Activated CD4-positive, alpha-beta T cell treated with anti-CD3 and anti-CD28 coated beads, Interleukin-2, Interleukin-6, amounts not matched to agents 100 ng/mL and 50 ng/mL, durations not matched to agents 16 hours and 8 hours (primary cell): ENCODE measurements at places on chromosomes 16 and 17.
A peak's percentile ranks its signal among the peaks of the same experiment; 100 is the strongest.

GRCh38 chr16:12293017-12293618 lies 316.6 kb downstream of the SNX29 start:
- no peak for DNase-seq

- DNase-seq = no peak
These were observed 603.8 kb upstream of the PSMD7 start for GRCh38 chr16:73692861-73693260.

- no peak for DNase-seq
These were observed 145.6 kb upstream of the HS3ST2 start for GRCh38 chr16:22668318-22668717.

DNA sequence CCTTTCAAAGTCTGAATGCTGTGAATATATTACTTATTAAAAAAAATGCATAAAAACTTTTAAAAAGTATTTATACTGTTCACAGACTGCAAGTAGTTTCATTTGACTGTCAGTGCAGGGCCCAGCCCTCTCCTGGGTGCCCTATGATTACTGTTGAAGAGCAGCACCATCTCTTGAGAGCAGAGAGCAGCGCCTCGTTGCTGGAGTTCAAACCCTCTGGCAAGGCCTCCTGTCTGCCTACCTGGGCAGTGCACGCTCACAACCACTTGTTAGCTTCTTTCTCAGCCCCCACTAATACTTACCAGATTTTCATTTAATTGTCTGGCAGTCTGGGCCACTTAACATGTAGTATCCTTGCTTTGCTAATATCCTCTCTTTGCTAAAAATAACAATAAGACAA lies 233.4 kb downstream of the PHKB start:
- no peak for DNase-seq

DNA sequence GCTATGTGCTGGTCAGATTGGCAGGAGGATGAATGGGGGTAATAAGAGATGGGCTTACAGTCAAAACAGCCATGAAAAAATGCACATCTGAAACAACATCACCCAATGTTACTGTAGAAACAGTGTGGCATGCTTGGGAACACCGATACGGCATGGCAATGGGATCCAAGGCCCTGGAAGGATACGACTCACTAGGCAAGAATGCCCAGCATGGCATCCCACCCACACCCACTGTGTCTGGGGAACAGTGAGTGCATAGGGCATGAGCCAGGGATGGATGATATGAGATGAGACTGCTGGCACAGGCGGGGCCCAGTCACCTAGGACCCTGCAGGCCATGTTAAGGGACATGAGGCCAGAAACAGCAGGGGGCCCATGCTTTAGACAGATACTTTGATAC lies 11.5 kb downstream of the TRIM25 start:
- no peak for DNase-seq

DNA sequence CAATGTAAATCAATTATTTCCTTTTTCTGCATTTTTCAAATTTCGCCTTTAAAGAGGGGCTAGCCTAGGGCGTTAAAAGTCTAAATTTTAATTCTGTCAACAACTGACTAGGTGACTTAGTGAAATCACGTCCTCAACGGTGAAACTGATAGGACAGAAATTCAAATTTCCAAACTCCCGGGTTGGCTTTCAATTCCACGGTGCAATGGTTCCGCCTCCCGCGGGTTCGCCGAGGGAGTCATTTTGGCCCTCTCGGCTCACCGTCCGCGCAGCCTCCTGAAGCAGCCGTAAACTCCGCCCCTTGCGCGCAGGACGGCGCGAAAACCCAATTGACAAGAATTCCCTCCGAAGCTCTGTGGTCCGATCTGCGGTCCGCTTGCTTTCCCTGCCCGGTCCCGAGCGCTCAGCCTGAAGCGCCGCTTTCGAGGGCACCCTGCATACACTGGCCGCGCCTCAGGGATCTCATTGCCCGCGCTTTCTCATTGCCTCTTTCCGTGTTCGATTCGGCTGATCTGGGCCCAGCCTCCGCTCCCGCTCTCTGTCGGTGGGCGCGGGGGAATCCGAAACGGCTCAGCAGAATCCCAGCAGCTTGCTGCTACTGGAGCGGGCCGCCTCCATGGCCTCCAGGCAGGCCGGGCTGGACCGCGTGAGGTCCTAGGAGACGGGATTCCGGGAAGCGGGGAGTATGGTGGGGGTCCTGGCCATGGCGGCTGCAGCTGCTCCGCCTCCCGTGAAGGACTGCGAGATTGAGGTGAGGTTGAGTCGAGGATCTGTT lies at the start of gene ATAD5:
TSS of gene ATAD5 (plus strand) at position 304 of the 775 bp plus-strand sequence. CDS start at position 686, 382 bp downstream.
- peak; percentile 93 for DNase-seq

GRCh38 chr17:81514739-81515529 lies 2.3 kb upstream of the ACTG1 start:
- peak; percentile 84 for DNase-seq

GRCh38 chr17:66450852-66451158 lies 148.4 kb downstream of the PRKCA start:
- no peak for DNase-seq

DNA sequence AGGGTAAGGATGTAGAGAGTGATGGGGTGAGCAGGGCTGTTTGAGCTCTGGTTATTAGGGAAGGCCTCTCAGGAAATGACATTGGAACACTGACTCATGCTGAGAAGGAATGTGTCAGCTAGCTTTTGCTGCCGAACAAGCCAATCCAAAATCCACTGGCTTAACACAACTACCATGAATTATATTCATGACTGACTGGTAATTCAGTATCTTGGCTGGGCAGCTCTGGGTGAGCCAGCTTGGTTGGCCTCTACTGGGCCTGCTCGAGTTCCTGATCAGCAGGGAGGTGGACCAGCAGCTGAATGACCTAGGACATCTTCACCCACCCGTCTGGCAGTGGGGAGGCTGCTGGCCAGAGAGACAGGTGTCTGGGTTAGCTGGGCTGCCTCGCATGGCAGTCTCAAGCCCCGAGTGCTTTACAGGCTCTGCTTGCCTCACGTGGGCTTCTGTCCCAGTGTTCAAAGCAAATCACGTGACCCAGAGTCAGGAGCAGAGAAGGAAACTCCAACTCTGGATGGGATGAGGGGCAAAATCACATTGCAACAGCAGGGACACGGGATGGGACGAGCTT lies 209.4 kb downstream of the KATNIP start:
- DNase-seq = no peak

GRCh38 chr16:54093281-54093680 lies 193.3 kb downstream of the IRX3 start:
- no peak for DNase-seq

DNA sequence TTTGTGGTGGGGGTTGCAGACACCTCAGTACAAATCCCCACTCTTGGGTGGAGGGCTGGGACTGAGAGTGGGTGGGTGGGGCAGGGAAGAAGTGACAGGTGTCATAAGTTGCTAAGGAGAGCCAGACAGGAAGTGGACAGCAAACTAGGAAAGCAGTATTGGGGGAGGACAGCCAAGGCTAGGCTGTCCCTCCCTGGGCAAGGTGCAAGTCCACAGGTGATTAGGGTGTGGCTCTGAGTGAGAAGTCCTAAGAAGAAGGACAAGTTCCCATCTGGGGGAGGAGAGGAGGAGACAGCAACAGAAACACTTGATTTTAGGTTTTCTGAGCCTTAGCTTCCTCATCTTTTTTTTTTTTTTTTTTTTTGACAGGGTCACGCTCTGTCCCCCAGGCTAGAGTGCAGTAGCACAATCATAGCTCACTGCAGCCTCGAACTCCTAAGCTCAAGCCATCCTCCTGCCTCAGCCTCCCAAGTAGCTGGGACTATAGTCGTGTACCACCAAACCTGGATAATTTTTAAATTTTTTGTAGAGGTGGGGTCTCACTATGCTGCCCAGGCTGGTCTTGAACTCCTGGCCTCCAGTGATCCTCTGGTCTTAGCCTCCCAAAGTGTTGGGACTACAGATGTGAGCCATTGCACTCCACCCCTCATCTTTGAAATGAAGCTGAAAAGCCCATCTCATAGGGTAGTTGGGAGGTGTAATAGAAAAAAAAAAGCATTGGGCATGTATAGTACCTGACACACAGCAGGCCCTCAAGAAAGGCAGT lies 2.5 kb downstream of the MAPK3 start:
- no peak for DNase-seq

GRCh38 chr17:17750881-17751280 lies 69.6 kb downstream of the RAI1 start:
- peak; percentile 76 for DNase-seq

DNA sequence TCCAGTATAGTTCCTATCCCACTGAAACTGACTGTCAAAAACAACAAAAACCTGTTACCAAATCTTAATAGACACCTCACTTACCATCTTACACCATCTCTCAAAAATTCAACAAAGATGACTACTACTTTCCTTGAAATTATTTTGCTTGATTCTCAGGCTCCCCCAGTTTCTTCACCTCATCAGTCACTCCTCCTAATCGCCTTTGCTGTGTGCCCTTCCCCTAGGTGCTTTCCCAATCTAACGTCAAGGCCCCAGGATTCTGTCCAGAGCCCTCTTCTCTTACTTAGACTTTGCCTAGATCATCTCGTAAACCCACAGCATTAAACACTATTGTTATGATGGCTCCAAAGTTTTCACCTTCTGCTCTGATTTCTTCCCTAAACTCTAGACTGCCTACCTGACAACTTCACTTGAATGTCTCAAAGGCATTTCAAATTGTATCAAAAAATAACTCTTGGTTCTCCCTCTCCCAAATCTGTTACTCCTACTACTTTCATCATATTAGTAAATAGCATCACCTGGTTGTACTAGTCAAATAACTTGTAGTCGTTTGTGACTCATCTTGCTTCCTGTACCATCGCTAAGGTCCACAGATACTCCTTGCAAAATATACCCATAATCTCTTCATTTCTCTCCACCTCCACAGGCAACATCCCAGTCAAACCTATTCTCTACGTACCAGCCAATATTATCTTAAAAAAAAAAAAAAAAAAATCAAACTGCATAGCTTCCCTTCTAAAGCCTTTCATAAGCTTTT lies 18.0 kb downstream of the C16orf87 start:
- DNase-seq = peak; percentile 51

DNA sequence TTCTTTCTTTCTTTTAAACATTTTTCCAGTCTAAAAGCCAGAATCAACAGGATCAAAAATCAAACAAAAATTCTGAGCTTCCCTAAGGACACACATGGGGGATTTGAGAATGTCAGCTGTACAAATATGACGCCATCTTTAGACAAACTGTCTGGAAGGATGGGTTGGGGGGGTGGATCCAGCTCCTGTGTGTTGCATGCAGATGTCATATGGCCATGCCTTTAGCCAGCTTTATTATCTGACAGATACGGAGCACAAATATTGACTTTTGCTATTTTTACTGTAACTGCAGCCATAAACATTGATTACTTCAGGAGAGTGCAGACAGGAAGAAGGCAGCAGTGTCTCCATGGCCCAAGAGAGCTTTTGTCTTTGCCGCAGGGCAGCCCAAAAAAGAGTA lies 279.4 kb upstream of the ELAC2 start:
- no peak for DNase-seq

- no peak for DNase-seq
These were observed 541.1 kb downstream of the KCNJ18 start for GRCh38 chr17:22233382-22233781.

GRCh38 chr17:40112191-40112711 lies 9.5 kb upstream of the MSL1 start:
- DNase-seq = no peak

DNA sequence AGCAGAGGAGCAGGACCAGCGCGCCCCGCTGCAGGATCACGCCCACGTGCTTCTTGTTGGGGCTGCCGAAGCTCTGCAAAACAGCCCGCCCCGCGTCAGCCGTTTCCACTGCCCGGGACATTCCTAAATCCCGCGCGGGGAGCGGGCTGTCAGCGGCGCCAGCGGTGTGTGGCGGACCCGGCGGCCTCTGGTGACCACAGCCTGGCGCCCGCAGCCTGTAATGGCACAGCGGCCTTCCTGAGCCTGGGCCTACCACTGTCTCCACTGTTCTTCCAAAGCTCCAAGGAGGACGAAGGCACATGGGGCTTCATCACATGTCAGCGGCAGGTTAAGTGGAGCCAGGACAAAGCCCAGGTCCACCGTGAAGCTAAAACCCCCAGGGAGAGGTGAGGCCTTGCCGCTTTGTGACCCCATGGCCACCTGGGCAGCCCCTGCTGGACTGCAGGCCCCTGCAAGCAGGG lies 2.5 kb downstream of the SLC47A2 start:
- no peak for DNase-seq

GRCh38 chr16:74607962-74608356 lies 1.0 kb upstream of the GLG1 start:
- DNase-seq = no peak

DNA sequence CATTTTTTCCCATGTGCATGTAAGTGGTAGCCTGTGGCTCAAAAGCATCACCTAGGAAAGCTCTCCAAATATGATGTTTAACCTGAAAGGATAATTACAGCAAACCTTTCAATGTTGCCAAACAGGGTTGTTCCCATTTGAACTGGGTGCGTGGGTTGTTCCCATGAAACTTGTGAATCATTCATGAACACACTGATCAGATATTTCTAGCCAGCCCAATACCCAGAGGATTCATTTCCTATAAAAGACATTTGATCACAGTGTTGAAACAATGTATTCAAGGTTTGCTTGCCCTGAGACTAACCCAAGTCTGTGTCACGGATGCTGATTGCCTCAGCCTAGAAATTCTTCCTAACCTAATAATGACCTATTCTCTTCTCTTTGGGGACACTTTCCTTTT lies 12.9 kb downstream of the KRT39 start:
- DNase-seq = no peak

- DNase-seq = peak; percentile 72
These were observed 7.7 kb downstream of the CORO6 start for GRCh38 chr17:29615048-29615385.

DNA sequence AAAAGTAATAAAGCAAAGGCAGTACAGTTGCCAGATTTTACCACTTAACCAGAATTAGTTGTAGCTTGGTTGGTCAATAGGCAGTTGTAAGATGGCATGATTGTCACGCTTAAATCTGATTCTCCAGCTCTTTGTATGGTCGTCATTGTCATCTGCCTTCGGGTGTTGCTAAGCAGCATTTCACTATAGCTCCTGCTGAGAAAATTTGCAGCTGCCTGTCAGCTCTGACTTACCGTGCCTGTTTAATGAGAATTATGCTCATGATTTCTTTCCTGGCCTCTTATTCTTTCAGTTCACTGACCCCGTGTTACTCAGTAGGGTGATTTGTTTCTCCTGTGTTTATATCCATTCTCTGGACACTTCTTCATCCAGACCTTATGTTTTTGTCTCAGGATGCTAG lies 66.7 kb downstream of the TANGO6 start:
- no peak for DNase-seq

- DNase-seq = no peak
These were observed 6.4 kb upstream of the CACNG4 start for GRCh38 chr17:66957951-66958579.

GRCh38 chr16:10552998-10553491 lies 27.4 kb downstream of the EMP2 start:
- DNase-seq = peak; percentile 58

GRCh38 chr16:88855736-88856121 lies 1.0 kb downstream of the GALNS start:
- no peak for DNase-seq

- no peak for DNase-seq
These were observed 6.5 kb downstream of the AIPL1 start for GRCh38 chr17:6428207-6428965.

- DNase-seq = no peak
These were observed 855 bp downstream of the HSF4 start for GRCh38 chr16:67165121-67166078.

GRCh38 chr17:602436-602835 lies 112.2 kb downstream of the VPS53 start:
- DNase-seq = no peak
